Activated naive CD8-positive, alpha-beta T cell treated with anti-CD3 and anti-CD28 coated beads for 36 hours (primary cell): ENCODE measurements at places on chromosomes 4 and X.
A peak's percentile ranks its signal among the peaks of the same experiment; 100 is the strongest.

DNA sequence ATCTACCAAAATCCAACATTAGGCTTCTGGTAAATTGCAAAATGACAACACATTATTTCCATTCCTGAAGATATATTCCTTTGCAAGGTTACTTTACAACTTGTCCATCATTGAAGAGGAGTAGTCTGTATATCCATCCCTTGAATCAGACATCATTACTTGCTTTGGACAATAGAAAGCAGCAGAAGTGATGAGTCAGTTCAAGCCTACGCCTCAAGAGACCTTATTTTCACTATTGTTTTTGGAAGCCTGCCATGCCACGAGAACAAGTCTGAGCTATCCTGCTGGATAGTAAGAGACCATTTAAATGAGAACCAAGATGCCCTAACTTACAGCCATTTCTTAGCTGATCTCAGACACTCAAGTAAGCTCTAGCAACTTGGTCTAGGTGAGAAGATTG is 246.0 kb upstream of the HHIP start:
- no peak for DNase-seq

DNA sequence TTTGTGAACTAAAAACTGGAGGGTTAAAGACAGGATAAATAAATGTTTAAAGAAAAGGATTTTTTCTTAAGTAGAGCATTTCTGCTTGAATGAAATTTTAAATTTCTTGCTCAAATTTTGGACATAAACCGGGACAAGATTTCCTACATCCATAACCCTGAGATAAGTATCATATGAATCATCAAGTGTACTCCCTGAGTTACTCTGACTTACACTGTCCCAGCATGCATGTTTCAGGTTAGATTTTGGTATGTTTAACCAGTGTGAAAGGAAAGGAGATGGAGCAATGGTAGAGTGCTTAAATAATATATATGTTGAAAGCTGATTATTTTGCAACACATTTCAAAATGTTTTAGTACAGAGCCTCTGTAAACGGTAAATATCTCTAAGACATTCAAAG is 175.2 kb downstream of the ADGRL3 start:
- DNase-seq: no peak

DNA sequence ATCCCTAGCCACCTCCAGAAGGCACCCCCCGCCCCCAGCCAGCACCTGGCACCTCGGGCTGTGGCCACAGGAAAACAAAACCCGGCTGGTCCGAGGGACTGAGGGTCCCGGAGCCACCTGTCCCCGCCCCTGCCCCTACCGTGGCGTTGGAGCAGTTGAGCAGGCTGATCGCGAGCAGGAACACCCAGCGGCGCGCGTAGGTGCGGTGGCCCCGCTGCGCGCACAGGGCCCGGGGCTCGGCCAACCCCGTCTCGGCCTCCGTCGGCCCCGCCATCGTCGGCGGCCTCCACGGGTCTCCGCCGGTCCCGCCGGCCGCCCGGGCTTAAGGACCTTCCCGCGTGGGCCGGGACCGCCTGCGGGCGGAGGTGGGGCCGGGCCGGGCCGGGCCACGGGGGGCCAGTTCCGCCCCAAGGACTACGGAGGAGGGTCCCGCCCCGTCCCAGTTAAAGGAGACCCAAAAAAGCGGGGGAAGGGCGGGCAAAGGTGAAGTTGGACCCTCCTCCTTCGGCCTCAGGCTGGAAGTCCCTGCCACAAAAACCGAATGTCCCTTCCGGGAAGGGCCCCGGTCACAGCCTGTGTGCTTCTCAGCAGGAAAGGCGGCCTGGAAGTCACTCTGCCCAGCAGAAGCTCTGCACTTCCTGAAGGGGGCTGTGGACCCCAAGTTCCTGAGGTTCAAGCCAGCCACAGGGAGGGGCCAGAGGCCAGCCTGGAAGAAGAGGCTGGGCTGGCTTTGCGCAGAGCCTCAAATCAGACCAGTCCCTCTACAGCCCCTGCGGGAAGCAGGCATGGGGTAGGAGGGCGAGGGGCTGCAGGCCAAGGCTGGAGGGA is at the start of gene SLC49A3:
Gene SLC49A3 (minus strand): TSS at position 298 of the 828 bp plus-strand sequence. CDS start 24 bp downstream, at position 274.
- no peak for DNase-seq

- DNase-seq: no peak
Observed at GRCh38 chr4:75849461-75849860, 52.8 kb downstream of the PPEF2 start.

GRCh38 chr4:112951362-112952312 is 97.8 kb upstream of the ANK2 start:
- no peak for DNase-seq

DNA sequence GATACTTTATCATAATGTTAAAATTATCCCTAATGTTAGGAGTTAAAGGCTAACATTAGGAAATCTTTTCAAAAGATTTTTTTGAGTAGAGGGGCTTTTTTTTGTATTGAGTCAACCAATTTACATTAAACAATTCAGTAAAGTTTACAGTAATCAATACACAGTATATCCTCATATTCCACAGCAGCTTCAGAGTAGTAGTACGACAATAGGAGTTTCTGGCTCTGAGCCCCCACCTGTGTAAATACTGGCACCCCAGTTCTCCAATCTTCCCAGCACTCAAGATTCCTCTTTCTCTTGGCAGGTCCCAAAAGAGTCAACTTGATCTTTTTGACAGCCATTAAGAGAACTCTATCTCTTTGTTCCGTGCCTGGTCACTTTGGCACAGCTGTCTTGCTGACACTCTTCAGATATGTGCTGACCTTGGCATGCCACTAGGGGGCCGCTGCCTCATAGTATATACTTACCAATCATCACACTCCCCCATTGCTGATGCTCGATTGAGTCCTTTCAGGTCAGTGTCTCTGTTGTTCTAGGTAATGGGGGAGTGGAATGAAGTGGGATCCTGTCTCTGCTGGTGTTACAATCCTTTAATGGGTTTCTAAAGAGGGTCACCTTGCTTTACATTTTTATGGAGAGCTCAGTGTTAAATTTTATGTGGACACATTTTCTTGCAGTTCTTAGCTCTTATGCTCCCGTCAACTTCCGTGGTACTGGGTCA is 19.5 kb upstream of the CCNI start:
- peak; percentile 58 for DNase-seq

- DNase-seq: no peak
Observed at GRCh38 chr4:128386761-128387599, 99.4 kb upstream of the PGRMC2 start.

DNA sequence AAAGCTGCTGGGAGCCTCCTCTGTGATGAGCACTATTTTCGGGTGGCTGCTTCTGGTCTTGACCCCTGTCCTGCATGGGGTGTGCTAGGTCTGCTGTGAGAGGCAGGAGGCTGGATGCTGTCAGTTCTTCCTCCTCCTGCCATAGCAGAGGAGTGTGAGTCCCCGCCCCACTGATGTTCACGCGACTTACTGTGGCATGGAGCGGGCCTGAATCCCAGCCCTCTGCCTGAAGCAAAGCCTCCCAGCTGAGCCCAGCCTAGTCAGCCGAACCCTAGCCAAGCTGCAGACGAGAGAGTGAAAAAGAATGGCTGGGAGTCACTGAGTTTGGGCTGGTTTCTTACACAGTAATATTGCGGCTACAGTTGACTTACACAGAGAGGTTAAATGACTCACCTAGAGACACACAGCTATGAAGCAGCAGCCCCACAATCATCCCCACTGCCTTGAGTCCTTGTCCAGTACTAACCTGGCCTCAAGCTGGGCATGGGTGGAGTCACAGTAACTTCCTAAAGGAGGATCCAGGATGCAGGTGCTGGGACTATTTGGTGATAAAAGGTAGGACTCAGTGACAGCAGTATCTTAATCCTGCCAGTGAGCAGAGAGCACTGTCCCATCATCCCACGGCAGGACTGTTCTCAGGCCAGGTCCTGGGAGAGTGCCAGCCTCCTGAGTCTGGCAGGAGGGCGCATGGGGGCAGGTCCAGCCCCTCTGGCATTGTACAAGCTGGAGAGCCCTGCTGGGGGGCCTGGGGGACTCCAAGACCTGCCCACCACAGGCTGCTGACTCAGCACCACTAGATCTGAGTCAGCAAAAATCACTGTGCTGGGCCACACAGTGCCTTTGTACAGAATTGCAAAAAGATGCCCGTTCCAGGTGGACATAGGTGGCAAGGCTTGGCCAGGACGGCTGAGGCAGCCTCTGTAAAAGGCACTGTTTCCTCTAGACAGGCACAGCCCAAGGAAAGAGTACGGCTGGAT is 60.4 kb upstream of the CRMP1 start:
- no peak for DNase-seq

- no peak for DNase-seq
Observed at GRCh38 chr4:113614414-113614813, 147.1 kb downstream of the CAMK2D start.

DNA sequence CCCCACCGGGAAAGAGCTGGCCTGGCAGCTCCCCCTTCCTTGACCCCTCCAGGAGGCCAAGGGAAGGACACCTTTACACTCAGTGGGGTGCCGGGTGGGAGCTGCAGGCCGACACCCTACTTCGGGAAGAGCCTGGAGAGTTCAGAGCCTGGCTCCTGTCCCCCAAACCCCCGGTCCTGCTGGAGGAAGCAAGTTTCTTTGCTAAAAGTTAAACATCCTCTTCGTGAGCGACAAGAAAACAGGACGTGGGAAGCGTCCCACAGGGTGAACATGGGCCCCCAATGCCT is 2.4 kb upstream of the FTSJ1 start:
- DNase-seq: no peak

GRCh38 chr4:5711479-5712184 is 631 bp downstream of the EVC start:
- no peak for DNase-seq

- DNase-seq: no peak
Observed at GRCh38 chrX:74160358-74160757, 143.6 kb upstream of the ZCCHC13 start.

- no peak for DNase-seq
Observed at GRCh38 chrX:133685822-133686221, 270.5 kb upstream of the GPC4 start.

- no peak for DNase-seq
Observed at GRCh38 chr4:75287738-75288517, 226.3 kb downstream of the RCHY1 start.

GRCh38 chrX:134542485-134542884 is 82.5 kb downstream of the HPRT1 start:
- no peak for DNase-seq

DNA sequence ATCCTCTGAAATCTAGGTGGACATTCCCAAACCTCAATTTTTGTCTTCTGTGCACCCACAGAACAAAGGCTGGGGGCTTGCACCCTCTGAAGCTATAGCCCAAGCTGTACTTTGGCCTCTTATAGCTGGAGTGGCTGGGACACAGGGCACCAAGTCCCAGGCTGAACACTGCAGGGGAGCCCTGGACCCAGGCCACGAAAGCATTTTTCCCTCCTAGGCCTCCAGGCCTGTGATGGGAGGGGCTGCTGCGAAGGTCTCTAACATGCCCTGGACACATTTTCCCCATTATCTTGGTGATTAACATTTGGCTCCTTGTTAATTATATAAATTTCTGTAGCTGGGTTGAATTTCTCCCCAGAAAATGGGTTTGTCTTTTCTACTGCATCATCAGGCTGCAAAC is 27.9 kb downstream of the F8A1 start:
- no peak for DNase-seq

DNA sequence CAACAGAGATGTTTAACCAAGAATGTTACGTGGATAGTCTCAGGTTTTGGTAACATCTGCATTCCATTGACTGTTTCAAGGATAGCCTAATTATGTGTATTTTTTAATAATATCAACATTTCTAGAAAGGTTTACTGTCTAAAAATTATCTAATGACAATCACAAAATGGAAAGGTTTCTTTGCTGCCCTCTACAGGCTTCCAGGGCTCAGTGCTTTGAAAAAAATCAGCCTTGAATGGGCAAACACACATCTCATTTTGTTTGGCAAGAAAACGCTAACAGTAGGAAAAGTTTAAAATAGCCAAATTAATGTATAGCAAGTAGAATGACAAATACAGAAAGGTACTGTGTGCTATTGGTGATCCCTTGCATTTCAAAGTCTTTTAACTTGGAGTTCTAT is 223.4 kb upstream of the PRPS2 start:
- DNase-seq: no peak

- DNase-seq: no peak
Observed at GRCh38 chr4:78939667-78940008, 400 bp upstream of the PAQR3 start.

DNA sequence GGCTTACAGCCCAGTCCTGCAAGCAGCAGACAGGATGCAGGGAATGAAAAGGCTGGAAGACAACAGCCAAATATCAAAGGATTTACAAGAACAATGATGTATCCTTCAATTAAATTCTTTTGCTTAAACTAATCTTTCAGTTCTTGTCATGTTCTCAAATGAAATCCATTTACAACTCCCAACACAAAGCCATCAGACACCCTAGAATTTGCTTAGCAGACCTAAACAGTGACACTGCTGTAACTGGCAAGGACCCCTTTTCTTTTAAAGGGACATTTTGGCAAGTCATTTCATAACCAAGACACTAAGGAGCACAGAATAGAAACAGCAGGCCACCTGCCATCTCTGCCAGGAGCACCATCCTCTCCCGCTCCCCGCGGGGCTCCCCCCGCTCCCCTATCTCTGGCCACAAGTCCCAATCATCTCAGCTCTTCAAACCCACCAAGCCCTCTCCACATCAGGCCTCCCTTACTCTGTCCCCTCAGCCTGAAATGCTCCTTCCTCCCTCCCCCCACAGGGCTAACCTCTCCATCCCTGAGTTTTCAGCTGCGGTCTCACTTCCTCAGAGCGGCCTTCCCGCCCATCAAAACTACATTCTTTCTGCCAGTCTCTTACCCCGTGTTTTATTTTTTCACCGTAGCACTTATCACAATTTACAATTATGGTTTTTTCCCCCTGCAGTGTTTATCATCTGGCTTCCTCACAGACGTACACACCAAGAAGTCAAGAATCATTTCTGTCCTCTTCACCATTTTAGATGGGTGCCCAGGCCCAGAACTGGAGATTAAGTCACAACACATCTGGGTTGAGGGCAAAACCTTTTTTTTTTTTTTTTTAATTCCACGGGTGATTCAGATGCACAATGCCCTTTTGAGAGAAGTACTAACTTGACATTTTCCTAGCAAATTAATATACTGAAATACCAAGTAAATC is 45.8 kb downstream of the TSPAN5 start:
- DNase-seq: no peak
